Astrocyte (in vitro differentiated cells and primary cell): ENCODE measurements at places on chromosomes 3 and 15. TPM values are rescaled to one million over a fixed set of nuclear protein-coding genes. Genes with fewer than 3 reads are reported as not detected.

CEP19 gene
- total RNA-seq = 2.8 and 3.3 TPM in 2 replicates

GPR62 gene
- not detected in 2 replicates for total RNA-seq

DNA sequence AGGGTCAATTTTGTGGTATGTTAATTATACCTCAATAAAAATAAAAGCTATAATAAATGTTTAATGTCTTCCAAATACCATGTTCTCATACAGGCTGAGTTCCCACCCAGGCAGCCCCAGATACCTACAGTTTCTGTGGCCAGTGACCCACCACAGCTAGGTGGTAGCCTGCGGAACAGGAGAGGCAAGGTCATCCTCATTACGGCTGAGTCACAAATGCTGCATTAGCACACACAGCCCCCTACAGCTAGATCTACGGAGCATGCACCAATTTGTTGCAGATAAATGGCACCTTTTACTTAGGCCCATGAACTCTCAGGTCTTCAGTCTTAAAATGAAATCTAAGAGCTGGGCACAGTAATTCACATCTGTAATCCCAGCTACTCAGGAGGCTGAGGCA is 5.1 kb downstream of the SPATA12 start:
- no peak overlapping the region for H3K27ac ChIP-seq
- H3K27me3 ChIP-seq = no peaks in the 10 kb centered on the region
- no peaks in the 10 kb centered on the region for H3K36me3 ChIP-seq
- no peak overlapping the region for H3K4me3 ChIP-seq
- peak; percentile 85 for DNase-seq
- H3K4me1 ChIP-seq = peaks cover 36% of the 10 kb centered on the region

- no peak overlapping the region for H3K27ac ChIP-seq
- no peaks in the 10 kb centered on the region for H3K27me3 ChIP-seq
- no peaks in the 10 kb centered on the region for H3K4me1 ChIP-seq
- no peaks in the 10 kb centered on the region for H3K36me3 ChIP-seq
Measured at GRCh38 chr3:155667988-155668387, 76.9 kb downstream of the PLCH1 start.

UROC1 gene
- not detected in 2 replicates for total RNA-seq

IGSF11 gene
- 0.22 and 0.39 TPM in 2 replicates for total RNA-seq

- H3K27ac ChIP-seq = no peak overlapping the region
- DNase-seq = no peak
- no peaks in the 10 kb centered on the region for H3K27me3 ChIP-seq
- H3K4me1 ChIP-seq = no peaks in the 10 kb centered on the region
Measured at GRCh38 chr3:57234613-57235575, 7.4 kb downstream of the APPL1 start.

GRCh38 chr3:60101621-60102020 is 1051.8 kb upstream of the CFAP20DC start:
- H3K4me3 ChIP-seq = no peak overlapping the region
- DNase-seq = peak; percentile 29
- no peaks in the 10 kb centered on the region for H3K36me3 ChIP-seq
- peaks cover under 1% of the 10 kb centered on the region for H3K4me1 ChIP-seq

GRCh38 chr3:55489798-55490132 is 2.7 kb upstream of the WNT5A start:
- H3K36me3 ChIP-seq = no peaks in the 10 kb centered on the region
- peak overlapping the region; percentile 87 for H3K4me3 ChIP-seq
- no peak overlapping the region for H3K27ac ChIP-seq
- DNase-seq = no peak

- no peak overlapping the region for H3K27ac ChIP-seq
- no peaks in the 10 kb centered on the region for H3K27me3 ChIP-seq
- no peaks in the 10 kb centered on the region for H3K4me1 ChIP-seq
- DNase-seq = peak; percentile 44
- no peak overlapping the region for H3K4me3 ChIP-seq
Measured at GRCh38 chr15:39756806-39757522, 25.7 kb downstream of the FSIP1 start.

CCR4 gene
- not detected in 2 replicates for total RNA-seq

GRCh38 chr3:111595232-111595631 is at the start of gene ZBED2:
TSS of gene ZBED2 (minus strand) at chr3:111595346. CDS start at chr3:111594201, 1,145 bp downstream.
- peak within 1 kb of the TSS; percentile 25 for H3K27ac ChIP-seq
- no peaks in the 10 kb centered on the region for H3K36me3 ChIP-seq
- no peak for DNase-seq
- H3K4me3 ChIP-seq = no peak within 1 kb of the TSS
- peaks cover 43% of the 10 kb centered on the region for H3K4me1 ChIP-seq

DNA sequence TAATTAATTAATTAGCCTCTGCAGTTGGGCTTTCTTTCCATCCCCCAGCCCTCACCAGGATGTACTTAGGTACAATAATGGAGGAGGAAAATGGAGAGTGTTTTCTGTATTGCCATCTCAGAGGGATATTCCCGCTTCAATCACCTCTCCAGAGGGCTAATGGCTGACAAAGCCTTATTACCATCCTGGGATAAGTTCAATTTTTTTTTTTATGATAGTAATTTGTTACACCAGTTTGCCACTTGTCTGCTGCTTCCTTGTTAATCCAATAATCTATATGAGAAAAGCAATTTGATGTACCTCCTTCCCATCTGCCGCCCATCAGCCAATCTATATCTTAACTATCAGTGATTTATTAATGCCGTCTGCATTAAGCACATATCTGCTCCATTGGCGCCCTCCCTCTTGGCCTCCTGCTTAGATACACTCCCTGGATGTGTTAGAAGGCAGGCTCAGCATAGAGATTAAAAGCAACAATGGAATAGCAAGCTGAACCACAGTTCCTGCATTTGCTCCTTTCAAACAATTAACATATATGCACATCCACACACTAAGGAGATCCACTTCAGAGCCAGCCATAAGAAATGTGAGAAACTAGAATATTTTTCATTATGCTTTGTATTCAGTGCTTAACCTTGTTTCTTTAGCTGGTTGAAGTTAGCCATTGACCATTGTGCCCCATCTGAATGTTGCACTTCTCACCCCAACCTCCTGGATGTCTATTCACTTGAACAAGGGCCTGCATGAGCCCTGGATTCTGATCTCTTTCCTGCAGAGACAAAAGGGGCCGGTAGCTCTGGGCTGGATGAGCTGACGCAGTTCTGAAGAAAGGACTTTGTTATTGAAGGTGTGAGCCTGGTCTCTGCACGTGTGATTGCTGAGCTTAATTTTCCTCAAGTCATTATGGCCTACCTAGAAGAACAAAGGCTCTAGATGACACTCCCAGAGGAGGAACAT is 237.3 kb upstream of the GAP43 start:
- H3K4me1 ChIP-seq = peaks cover 16% of the 10 kb centered on the region
- no peak for DNase-seq
- no peaks in the 10 kb centered on the region for H3K36me3 ChIP-seq
- H3K4me3 ChIP-seq = no peak overlapping the region

- H3K27ac ChIP-seq = no peak overlapping the region
- no peaks in the 10 kb centered on the region for H3K27me3 ChIP-seq
- H3K36me3 ChIP-seq = no peaks in the 10 kb centered on the region
- H3K4me1 ChIP-seq = no peaks in the 10 kb centered on the region
- H3K4me3 ChIP-seq = no peak overlapping the region
Measured at GRCh38 chr3:89278302-89279025, 171.0 kb downstream of the EPHA3 start.

GCNT3 gene
- total RNA-seq = 1.3 and 1.8 TPM in 2 replicates

DNA sequence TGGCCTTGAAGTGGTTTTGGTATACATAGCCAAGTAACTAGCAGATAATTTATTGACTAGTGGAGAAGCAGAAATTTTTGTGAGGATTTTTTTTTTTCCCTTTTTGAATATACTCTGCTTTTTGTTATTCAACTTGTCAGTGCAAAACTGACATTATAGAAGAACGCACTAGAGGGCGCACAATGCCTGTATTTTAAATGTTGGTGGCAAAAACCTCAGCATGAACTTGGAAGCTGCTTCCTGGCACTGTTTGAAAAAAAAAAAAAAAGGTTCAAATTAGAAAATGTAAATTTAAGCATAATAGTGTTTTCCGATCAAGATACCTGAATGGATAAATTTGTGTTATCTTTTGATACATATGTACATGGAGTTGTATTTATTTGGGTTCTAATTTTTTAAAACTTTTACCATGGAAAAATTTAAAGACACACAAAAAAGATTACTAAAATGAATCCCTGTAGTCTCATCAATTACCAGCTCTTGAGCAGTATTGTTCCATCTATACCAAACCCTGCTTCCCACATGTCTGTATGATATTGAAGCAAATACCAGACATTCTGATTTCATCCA is 56.0 kb downstream of the SLC25A26 start:
- H3K27me3 ChIP-seq = no peaks in the 10 kb centered on the region
- no peak overlapping the region for H3K27ac ChIP-seq
- H3K36me3 ChIP-seq = no peaks in the 10 kb centered on the region
- no peak overlapping the region for H3K4me3 ChIP-seq
- H3K4me1 ChIP-seq = no peaks in the 10 kb centered on the region

DNA sequence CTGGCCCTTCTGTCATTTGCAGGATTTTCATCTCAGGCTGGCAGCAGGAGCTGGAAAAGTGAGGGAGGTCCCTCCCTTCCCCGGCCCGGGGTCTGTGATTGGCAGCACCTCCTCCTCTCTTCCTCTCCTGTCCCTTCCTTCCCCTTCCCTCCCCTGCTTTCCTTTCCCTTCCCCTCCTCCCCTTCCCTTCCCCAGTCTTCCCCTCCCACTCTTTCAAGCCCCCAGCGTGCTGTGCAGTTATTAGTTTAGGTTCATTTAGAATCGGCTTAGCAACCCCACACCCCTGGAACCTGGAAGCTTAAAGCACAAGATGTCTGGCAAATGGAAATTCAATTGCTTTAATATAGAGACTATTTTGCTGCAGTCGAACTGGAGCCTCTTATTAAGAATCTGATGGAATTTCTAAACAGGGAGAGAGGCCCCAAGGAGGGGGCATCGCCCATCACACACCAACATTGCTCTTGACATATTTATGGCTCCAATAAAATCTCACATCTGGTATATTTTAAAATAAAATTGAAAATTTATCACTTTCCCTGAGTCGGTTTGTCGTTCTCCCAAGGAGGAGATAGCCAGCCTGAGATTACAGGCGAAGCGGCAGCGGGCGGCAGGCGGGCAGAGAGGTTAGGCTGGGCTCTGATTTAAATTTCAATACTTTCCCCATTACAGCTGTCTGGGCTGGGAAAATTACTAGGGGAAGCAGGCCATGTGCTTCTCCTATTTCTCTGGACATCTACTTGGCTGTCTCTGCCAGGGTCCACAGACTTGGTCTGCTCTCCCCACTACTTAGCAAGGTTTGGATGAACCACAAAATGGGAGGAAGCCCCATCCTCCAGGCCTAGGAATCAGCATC is 98.9 kb downstream of the LINGO1 start:
- no peak overlapping the region for H3K4me3 ChIP-seq
- H3K36me3 ChIP-seq = no peaks in the 10 kb centered on the region
- peaks cover 10% of the 10 kb centered on the region for H3K27me3 ChIP-seq
- no peak overlapping the region for H3K27ac ChIP-seq
- no peaks in the 10 kb centered on the region for H3K4me1 ChIP-seq
- DNase-seq = no peak

DNA sequence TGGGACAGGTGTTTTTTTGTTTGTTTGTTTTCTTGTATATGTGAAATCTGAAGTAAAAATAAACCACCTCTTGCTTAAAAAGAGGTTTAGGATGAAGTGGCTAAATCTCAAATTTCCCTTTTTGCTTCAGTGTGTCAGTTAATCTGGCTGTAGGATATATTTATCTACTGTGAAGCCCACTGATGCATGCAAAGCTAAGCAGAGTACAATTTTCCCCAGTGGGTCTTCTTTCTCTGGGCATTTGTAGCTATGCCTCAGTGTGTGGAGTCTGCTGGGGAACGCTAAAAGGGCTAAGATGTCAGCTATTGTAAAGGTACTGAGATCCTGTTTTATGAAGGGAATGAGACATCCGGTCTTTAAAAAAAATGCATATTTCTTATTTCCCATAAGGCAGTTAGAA is 190.6 kb downstream of the TCF12 start:
- H3K4me1 ChIP-seq = no peaks in the 10 kb centered on the region
- no peaks in the 10 kb centered on the region for H3K36me3 ChIP-seq
- DNase-seq = no peak
- H3K4me3 ChIP-seq = no peak overlapping the region

GRCh38 chr3:187112934-187113793 is 26.1 kb downstream of the RPL39L start:
- H3K4me3 ChIP-seq = no peak overlapping the region
- H3K4me1 ChIP-seq = no peaks in the 10 kb centered on the region
- peak; percentile 7 for DNase-seq

DNA sequence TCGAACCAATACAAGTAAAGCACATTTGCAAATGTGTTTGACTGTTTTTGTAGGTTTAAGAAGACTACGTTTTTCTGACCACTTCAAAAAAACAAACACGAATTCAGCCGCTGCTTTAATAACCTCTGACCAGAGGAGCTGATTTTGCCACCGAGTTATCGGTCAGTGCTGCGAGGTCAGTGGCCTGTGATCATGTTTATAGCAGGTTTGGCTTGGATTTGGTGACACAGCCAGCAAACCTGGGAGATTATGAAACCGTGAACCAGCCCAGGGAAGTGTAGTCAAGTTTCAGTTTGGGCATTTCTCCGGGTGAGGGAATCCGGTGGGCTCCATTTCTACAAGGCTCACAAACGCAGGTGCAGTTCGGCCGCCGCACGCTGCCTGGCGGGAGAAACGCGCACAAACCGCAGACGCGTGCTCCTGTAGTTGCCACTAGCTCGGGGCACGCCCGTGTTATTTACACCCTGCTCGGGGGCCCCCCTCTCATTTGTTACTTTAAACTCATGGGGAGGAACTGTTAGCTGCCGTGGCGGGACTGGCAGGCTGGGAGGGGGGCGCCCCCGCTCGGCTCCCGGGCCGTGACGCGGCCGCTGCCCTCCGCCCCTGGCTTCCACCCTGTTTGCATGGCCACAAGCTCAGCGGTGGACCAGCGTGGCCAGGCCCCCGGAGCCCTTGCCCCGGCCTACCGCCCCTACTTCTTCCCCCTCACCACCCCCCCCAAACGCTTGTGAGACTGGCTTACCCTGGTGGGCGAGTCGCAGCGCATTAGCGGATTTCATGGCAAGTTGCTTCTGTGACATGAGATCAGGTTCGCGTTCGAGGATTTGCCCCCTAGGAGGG is 13.6 kb upstream of the ONECUT1 start:
- H3K27me3 ChIP-seq = peaks cover 86% of the 10 kb centered on the region
- no peak overlapping the region for H3K4me3 ChIP-seq
- no peaks in the 10 kb centered on the region for H3K36me3 ChIP-seq

DNA sequence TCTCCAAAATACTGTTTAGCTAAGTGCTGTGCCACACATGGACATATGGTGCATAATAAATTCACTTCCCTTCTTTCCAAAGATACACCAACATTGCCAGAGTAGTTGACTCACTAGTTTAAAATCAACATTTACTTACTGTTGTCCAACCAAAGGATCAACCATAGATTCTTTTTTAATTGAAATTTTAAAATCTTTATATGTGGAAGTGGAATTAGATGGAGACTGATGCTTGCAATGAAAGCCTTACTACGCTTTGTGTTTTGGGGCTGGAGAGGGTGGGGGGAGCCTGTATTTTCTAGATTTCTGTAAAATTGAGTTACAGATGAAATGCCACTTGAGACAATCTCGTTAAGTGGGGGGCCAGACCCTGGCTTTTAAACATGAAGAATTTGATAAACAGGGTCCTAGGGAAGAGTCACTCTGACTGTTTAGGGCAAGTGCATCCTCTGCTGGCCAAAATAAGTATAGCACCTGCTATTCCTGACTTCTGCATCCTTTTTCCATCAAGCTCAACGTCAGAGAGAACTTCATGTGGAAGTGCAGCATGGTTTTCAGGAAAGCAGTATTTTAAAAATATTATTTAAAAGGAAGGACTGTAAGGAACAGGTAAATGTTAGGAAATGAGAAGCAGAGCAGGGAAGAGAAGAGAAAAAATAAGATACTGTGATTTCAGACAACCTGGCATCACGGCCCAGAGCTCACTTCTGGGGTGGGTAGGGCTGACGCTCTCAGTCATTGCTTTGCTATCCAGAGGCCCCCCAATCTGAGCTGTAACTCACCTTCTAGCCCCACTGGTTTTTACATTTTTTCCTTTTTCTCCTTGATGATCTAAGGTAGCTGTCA is 76.7 kb downstream of the BOC start:
- H3K27me3 ChIP-seq = peaks cover 2% of the 10 kb centered on the region
- H3K4me1 ChIP-seq = peaks cover 13% of the 10 kb centered on the region
- H3K4me3 ChIP-seq = no peak overlapping the region
- DNase-seq = peak; percentile 27
- H3K36me3 ChIP-seq = no peaks in the 10 kb centered on the region
- peak overlapping the region; percentile 33 for H3K27ac ChIP-seq
